HFFc6 (cell line): ENCODE measurements at places on chromosomes 3 and 15.

GRCh38 chr3:151047636-151048035 is 37.8 kb upstream of the MED12L start:
- DNase-seq: no peak

DNA sequence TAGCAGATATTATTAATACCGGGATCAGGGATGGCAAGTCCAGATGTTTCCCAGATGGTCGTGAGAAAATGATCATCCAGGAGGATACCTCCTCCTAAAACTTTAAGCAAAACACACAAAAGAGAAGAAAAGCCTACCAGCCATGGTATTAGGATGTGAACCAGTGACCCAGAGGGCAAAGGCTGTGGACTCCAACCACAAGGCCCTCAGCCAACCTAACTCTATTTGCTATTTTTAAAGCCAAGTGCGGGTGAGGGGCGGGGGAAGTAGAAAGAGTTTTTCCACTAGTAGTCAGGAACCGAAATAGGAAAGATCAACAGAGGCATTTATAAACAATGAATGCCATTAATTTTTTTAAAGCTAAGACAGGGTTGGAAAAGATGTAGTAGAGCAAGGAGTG is 77.4 kb downstream of the STAC start:
- DNase-seq: no peak

DNA sequence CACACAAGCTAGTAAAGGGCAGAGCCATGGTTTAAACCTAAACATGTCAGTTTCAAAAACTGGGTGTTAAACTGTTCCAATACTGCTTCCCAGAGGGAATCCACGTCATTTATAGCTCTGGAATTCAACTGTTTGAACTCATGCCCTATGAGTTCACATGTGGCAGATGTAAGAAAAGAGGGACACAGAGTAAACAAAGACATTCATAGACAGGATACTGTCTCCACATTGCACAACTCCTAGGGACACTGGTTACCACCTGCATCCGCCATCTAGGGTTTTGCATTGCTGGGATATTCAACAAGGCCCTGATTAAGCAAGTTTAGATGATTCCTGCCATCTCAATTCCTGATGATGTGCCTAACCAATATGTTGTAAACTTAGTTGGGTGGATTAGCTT is 134.1 kb upstream of the COL8A1 start:
- DNase-seq: peak; percentile 27

GRCh38 chr3:111156517-111156916 is 84.9 kb downstream of the NECTIN3 start:
- no peak for DNase-seq
